ENCODE measurements at places on chromosomes 6 and 20.

GRCh38 chr6:100184473-100184872 is 190.4 kb upstream of the MCHR2 start:
- DNase-seq: no peak

GRCh38 chr6:139161817-139162284 is 27.0 kb downstream of the HECA start:
- peak; percentile 62 for DNase-seq

- DNase-seq: no peak
These were observed 58.7 kb upstream of the TGM3 start for GRCh38 chr20:2237059-2237458.

- DNase-seq: no peak
These were observed 385.5 kb downstream of the HDGFL1 start for GRCh38 chr6:22954749-22955385.

DNA sequence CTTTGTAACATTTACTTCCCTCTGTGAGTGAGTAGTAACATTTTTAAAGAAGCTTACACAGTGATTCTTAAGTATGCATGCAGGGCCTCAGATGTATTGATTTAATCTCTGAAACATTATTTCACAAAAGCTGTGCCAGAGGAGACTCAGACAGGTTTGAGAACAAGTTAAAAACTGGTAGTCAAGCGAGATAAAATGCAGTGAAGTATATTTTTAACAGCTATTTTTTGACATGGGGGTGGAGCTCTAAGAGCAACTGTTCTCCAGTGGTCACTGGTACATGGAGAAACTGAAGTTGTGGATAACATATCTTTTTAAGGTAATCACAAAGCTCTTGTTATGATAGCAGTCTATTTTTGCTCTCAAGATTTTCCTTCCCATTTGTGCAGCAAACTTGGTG is 20.4 kb downstream of the DSTN start:
- DNase-seq: no peak

GRCh38 chr6:67916399-67916798 is 718.7 kb upstream of the ADGRB3 start:
- DNase-seq: no peak

- DNase-seq: no peak
These were observed 62.5 kb downstream of the CNKSR3 start for GRCh38 chr6:154447954-154448353.

DNA sequence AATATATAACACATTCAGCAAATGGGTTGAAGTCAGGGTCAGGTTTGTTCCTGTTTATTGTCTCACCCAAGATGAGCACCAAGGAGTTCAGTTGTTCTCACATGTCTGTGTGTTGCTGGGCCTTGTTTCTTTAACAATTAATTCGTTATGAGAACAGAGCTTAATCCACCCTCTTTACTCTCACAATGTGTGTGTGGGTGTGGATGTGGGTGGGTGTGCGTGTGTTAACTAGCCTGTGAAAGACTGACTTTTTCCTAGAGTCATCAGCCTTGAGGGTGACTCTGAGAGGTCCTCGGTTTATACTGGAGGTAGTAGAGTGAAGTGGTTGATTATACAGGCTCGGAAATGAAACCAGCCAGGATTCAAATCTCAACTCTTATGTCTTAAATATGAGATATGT is 672.1 kb downstream of the MAFB start:
- DNase-seq: no peak

GRCh38 chr6:25127076-25127837 is 151.9 kb upstream of the CARMIL1 start:
- no peak for DNase-seq

DNA sequence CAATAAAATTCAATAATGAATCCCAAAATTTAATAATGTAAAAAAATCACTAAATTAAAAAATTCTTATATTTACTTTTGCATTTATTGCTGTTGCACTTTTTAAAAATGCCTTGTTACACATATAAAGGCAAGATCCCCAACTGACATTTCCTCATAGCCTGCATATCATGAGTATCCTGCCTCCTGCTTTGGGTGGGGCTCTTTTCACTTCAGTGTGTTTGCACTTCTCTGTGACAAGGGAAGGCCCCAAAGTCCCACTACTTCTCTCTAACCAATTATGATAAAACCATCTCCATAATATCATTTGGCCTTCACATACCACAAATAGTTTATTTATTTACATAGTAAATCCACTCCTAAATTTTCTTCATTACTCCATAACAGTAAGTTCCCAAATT is 446.1 kb upstream of the MARCKS start:
- DNase-seq: no peak

- no peak for DNase-seq
These were observed 8.0 kb upstream of the LAMP5 start for GRCh38 chr20:9506280-9506821.

GRCh38 chr6:154134471-154135147 is 95.6 kb downstream of the OPRM1 start:
- DNase-seq: no peak

- DNase-seq: no peak
These were observed 77.8 kb downstream of the NINL start for GRCh38 chr20:25507385-25508082.

DNA sequence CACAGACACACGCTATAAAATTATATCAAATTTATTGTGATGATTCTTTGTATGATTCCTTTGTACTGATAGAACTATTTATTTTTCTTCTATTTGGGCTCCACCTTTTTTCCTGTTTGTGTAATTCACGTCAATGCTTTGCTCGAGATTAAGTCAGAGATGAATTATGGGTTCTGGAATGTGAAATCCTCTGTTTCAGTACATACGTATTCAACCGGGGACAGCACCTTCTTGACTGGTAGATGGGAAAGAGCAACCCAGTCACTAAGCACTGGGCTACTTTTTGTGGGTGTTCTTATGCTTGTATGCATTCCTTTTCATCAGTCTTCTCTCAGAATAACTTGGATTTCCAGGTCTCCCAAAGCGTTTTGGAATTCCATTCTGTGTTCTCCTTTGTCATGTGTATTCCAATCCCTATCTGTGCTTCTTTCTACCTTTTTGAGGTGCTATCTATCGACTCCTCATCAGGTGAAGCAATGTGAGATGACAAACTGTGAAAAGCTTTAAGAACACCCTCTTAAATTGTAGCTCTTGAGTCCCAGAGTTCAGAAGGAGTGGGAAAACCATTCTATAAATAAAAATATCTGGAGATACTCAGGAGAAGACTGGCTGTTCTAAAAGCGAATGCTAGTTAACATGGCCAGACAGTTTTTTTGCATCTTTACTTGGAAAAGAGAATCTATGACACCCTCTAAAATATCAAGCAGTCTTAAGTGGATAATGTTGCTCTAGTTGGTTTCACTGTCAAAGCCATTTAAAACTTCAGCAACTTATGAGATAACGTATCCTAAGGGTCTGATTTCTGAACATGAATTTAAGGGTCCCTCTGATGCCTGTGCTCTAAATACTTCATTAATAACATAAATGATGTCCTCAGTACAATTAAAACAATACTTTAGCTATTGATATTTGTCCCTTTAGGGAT is 197.7 kb upstream of the PREP start:
- DNase-seq: no peak

GRCh38 chr6:101800598-101800997 is 407.1 kb downstream of the GRIK2 start:
- no peak for DNase-seq

DNA sequence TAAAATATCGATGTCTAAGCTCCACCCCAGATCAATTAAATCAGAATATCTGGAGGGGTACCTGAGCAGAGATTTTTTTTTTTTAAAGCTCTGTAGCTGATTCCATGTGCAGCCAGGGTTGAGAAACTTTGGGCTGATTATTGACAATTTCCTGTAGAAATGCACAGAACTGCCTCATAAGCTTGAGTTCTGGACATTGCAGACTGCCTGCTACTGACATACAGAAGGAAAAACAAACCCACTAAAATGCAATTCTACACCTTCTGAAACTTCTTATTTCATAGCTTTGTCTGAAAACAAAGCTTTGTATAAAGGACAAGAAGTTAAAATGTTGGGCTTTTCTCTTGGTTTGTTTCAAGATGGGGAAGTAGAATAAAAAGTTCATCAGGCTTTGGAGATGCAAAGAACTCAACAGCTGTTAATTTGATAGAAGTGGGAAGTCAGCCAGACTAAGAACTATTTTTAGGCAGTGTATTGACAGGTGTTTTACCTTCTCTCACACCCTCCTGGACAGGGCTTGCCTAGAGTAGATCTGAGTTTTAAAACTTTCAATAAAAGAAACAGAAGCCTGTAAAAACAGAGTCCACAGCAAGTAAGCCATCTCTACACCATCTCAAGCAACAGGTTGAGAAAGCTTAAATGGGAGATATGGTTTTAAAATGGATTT is 147.7 kb downstream of the KCNQ5 start:
- no peak for DNase-seq

GRCh38 chr20:41830702-41831101 is 212.5 kb upstream of the CHD6 start:
- no peak for DNase-seq

DNA sequence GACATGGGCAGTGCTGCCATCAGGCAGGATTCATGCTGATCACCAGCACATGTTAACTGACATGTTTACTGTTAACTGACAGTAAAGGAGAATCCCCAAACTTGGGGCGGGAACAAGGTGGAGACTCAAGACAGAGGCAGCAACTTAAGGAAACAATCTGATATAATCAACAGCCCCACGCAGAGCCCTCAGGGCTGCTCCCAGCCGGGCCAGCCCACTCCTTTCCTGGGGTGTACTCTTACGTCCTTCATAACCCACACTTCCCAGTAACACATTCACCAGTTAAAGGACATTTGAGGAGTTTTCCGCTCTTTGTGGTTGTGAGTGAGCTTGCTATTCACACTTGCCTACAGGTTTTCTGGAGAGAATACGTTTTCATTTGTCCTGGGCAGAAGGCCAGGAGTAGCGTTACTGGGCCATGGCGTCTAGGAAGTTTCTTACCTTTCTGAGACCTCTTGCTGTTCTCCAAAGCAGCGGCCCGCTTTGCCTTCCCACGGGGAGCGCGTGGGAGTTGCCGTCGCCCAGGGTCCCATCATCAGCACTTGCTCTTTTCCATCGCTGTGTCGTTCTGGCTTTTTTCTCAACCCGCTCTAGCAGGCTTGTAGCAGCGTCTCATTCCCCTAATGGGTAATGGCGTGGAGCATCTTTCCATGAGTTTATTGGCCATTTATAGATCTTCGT is 56.4 kb downstream of the FOXF2 start:
- DNase-seq: no peak

DNA sequence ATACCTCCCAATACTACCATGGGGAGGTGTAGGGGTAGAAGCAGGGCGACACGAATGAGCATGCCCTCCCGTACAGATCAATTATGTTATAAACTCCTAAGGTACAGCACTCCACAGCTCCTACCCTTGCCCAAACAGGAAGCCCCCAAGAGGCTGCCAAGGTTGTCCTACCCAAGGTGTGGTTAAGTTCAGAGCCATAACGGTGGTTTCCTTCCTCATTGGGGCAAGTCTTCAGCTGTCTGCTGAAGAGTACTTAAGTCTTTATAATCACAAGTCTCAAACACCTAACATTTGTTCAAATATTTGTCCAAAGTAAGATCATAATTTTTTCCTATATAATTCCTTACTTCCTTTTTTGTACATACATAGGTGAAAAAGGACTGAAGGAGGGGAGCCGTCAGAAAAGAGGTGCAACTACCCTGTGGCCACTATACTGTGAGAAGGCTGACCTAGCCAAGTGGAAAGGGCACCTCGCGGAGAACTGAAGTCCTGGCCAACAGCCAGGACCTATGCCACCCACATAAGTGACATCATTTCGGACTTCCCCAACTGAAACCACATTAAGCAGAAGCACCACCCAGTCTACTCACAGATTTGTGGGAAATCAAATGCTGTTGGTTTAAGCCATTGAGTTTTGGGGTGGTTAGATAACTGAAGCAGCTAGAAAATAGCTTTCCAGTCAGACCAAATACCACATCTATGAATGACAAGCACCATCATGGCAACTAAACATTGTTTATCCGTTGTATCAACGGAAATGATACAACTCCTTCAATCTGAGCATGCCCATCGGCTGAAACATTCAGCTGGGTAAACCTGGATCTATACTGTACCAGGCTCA is 2.9 kb upstream of the RAB22A start:
- DNase-seq: peak; percentile 85

- no peak for DNase-seq
These were observed 19.7 kb downstream of the RBL1 start for GRCh38 chr20:37075932-37076685.

Measured in naive thymus-derived CD8-positive, alpha-beta T cell (primary cell).